ENCODE measurements at places on chromosomes 16 and 17. TPM values are rescaled to one million over a fixed set of nuclear protein-coding genes. Genes with fewer than 3 reads are reported as not detected.
A peak's percentile ranks its signal among the peaks of the same experiment; 100 is the strongest.

- DNase-seq, result peak; percentile 24
Observed at GRCh38 chr16:2799859-2800226, 1.6 kb downstream of the PRSS41 start.

- no peak for DNase-seq
Observed at GRCh38 chr16:31000671-31001382, 9.6 kb downstream of the STX1B start.

- DNase-seq, result no peak
Observed at GRCh38 chr17:4219241-4219640, 44.5 kb downstream of the ANKFY1 start.

DNA sequence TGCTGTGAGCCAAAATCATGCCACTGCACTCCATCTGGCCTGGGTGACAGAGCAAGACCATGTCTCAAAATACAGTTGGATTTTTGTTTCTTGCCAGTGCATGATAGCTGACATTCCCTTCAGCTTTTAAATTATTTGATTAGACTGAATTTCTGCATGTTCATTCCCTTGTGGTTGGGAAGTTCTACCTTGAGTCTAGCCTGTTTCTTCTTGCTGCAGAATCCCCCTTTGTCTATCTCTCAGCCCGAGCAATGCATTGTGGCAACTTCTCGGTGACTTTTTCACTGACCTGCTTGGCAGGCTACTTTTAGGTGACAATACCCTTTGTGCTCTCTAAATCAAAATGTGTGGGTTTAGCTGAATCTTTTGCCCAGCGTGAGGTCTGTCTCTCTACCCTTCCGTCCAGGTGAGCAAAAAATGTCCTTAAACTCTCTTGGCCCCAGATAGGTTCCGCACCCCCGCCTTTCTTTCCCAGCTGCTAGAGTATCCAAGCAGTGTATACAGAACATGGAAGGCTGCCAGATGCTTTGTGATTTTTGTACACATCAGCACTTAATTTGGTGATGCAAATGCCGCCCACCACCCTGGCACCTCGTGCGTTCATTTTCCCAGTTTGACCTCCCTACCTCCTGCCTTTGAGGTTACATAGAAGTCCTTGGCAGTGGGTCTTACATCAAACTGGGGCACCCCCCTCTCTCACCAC lies 130.2 kb downstream of the ABCC6 start:
- DNase-seq, result peak; percentile 77

Gene TMEM11
- 20.3 TPM for polyA plus RNA-seq

DNA sequence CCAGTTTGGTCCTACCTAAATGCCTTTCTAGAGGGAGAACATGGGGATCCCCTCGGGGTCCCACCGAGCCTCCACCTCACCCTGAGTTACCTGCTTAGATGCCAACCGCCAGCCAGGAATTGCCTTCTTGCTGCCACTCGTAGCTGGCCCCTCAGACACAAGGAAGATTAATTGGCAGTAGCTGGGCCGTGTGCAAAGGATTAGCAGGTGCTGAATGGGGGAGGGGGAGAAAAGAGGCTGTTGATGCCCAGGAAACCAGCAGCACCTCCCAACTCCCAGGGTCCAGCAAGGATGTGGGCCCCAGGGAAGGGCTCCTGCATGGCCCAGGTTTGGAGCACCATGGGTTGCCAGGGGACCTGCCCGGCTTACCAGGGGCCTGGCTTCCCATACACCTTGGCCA lies at the start of gene CNGB1:
CNGB1 (minus strand) TSS at position 159 of the 400 bp plus-strand sequence. CDS start 3,842 bp downstream, outside the sequence.
- no peak for DNase-seq

GRCh38 chr17:81103379-81103778 lies 61.9 kb upstream of the PVALEF start:
- no peak for DNase-seq

- no peak for DNase-seq
Observed at GRCh38 chr16:2473999-2474876, 689 bp upstream of the TBC1D24 start.

Gene ABCC3
- 48.3 TPM for polyA plus RNA-seq

DNA sequence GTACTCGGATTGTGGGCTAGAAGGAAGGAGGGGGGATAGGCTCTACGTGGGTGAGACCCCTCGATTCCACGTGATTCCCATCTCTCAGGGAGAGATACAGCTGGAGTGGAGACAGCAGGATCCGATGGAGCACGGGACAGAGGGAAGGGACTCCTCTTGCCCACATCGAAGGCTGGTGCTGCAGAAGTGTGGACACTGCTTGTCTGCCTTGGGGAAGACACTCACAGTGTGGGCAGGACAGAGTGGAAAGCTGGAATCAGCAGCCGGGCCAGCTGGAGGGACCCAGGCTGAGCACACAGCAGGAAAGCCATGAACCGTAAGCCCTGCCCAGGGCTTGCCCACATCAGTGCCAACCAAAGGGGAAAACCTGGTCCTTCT lies 42.1 kb upstream of the RPH3AL start:
- no peak for DNase-seq

GRCh38 chr16:81473558-81473957 lies 28.9 kb downstream of the CMIP start:
- peak; percentile 49 for DNase-seq

Gene MT1E
- 16.7 TPM for polyA plus RNA-seq

Gene HOXB5
- 31.5 TPM for polyA plus RNA-seq

Gene PIPOX
- 3.3 TPM for polyA plus RNA-seq

GRCh38 chr17:56038131-56038530 lies 115.1 kb upstream of the ANKFN1 start:
- no peak for DNase-seq

- DNase-seq, result no peak
Observed at GRCh38 chr17:1174263-1174880, 5.4 kb downstream of the ABR start.

DNA sequence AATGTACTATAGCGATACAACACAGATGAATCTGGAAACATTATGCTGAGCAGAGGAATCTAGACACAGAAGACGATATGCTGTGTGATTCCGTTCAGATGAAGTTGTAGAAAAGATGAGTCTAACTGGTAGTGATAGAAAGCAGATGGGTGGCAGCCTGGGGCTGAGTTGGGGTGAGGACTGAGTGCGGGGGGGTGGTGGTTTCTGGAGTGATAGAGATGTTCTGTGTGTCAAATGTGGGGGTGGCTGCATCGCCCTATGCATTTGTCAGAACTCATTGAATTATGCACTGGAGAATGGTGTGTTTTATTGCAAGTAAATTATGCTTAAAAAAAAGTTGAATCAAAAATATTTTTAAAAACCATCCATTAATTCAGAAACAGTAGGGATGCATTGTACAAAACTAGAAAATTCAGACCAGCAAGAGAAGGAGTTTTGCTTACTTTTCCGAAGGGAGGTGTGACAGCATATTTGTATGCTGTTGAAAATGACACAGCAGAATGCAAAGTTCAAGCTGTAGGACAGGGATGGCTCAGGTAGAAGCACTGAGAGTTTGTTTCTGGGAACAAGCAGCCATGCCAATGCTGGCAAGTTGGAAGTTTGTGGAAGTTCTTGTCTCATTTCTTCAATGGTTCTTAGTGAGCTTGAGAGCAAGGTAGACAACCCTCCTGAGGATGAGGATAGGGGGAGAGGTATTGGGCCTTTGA lies 13.0 kb upstream of the DRG2 start:
- DNase-seq, result no peak
